Activated T-helper 9 cell treated with anti-CD3 and anti-CD28 coated beads, Interleukin-2, amount 50 U/mL, for 16 hours (primary cell): ENCODE measurements at places on chromosomes 4 and X.

GRCh38 chr4:177511611-177512010 is 69.4 kb upstream of the AGA start:
- DNase-seq = no peak

- DNase-seq = no peak
Measured at GRCh38 chr4:57148177-57148576, 38.0 kb upstream of the IGFBP7 start.

- no peak for DNase-seq
Measured at GRCh38 chr4:14233126-14233525, 605.6 kb upstream of the BOD1L1 start.

DNA sequence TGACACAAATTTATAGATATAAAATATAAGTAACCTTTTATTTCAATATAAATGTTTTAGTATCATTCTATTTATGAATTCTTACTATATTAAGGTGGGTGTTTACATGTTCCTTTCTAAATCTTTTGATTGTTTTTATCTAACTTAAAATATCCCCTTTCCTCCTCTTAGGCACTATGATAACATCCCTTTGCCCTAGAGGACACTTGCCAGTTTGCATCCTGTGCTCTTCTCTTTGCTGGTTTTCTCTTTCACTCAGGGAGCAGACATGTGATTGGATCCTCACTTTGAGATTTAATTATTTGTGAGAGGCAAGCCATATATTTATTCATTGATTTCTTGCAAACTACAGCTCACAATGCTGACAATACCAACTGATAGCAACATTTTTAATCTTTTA is 16.2 kb downstream of the LRIT3 start:
- DNase-seq = no peak

- no peak for DNase-seq
Measured at GRCh38 chrX:100850317-100850716, 23.8 kb downstream of the NOX1 start.

DNA sequence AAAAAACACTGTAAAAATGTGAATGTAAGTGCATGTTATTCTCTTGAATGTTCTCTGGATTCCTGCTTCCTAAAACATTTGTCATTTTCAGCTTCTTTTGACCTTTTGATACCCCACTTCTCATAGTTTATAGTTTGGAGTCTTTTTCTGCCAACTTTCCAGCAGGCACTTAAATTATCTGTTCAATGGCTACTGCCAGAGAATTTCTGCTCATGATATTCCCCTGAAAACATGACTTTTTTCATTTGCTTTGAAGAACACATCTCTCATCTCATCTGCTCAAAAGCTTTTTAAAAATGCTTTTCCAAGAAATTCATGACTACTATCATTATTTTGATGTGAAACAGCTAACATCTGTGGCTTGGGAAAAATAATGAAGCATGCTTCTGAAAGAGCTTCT is 269.7 kb upstream of the PCDH7 start:
- no peak for DNase-seq

GRCh38 chr4:129335276-129335675 is 239.3 kb downstream of the C4orf33 start:
- no peak for DNase-seq

DNA sequence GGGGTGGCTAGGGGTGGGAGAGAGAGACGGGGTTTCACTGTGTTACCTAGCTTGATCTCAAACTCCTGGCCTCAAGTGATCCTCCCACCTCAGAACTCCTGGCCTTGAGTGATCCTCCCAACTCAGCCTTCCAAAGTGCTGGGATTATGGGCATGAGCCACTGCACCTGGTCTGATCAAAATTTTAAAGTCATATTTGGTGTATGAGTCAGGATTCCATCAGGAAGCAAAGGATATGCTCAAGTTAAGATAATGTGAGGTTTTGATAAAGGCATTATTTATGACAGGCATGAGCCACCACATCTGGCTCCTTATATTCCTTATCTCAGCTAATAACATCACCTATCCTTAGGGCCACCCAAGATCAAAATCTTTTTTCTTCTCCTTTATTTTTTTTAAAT is 182.0 kb downstream of the SLC4A4 start:
- DNase-seq = no peak

DNA sequence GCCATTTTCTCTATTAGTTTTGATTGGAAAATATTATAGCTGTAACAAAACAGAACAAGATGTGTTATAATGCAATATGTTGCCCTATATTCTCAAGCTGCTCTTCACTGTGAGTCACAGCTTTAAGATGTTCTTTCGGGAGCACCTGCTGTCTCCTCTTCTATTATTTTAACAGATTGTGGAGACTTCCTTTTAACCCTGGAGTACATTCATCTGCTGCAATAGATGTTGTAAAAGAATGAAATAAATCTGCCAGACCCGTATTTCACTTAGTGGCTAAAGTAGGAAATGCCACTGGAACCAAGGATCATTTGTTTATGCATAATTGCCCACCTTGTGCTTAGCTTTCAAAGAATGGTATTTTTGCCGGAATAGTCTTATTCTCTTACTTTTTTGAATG is 11.1 kb downstream of the LSM6 start:
- DNase-seq = no peak

DNA sequence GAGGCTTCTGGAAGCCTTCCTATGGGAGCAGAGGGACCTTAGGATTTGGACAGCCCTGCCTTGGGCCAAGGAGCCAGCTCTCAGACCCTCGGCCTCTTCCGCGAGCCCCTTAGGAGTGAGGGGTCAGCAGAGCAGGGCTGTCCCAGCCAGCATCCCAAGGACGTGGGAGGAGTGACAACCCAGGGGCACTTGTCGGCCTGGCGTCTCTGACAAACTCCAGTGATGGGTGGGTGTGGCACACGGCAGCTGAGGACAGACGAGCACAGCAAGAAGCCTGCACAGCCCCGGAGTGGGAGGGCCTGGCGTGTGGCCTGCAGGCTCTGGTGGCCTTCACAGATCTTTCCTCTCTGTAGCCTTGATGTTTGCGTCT is 11.6 kb upstream of the TNIP2 start:
- no peak for DNase-seq

DNA sequence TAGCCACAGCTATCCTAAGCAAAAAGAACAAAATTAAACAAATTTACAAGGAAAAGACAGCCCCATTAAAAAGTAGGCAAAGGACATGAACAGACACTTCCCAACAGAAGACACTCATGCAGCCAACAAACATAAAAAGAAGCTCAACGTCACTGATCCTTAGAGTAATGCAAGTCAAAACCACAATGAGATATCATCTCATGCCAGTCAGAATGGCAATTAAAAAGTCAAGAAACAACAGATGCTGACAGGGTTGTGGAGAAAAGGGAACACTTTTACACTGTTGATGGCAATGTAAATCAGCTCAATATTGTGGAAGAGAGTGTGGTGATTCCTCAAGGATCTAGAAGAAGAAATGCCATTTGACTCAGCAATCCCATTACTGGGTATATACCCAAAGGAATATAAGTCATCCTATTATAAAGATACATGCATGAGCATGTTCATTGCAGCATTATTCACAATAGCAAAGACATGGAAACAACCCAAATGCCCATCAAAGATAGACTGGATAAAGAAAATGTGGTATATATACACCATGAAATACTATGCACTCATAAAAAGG is 163.0 kb upstream of the TET2 start:
- DNase-seq = no peak

- DNase-seq = no peak
Measured at GRCh38 chr4:11704186-11704830, 275.6 kb upstream of the HS3ST1 start.
